ENCODE measurements at places on chromosomes 7 and 10. TPM values are rescaled to one million over a fixed set of nuclear protein-coding genes. Genes with fewer than 3 reads are reported as not detected.

- no peaks in the 10 kb centered on the region for H3K4me1 ChIP-seq
- no peak overlapping the region for H3K4me3 ChIP-seq
- H3K27ac ChIP-seq = no peak overlapping the region
Measured at GRCh38 chr7:34844936-34845665, 187.1 kb downstream of the NPSR1 start.

DNA sequence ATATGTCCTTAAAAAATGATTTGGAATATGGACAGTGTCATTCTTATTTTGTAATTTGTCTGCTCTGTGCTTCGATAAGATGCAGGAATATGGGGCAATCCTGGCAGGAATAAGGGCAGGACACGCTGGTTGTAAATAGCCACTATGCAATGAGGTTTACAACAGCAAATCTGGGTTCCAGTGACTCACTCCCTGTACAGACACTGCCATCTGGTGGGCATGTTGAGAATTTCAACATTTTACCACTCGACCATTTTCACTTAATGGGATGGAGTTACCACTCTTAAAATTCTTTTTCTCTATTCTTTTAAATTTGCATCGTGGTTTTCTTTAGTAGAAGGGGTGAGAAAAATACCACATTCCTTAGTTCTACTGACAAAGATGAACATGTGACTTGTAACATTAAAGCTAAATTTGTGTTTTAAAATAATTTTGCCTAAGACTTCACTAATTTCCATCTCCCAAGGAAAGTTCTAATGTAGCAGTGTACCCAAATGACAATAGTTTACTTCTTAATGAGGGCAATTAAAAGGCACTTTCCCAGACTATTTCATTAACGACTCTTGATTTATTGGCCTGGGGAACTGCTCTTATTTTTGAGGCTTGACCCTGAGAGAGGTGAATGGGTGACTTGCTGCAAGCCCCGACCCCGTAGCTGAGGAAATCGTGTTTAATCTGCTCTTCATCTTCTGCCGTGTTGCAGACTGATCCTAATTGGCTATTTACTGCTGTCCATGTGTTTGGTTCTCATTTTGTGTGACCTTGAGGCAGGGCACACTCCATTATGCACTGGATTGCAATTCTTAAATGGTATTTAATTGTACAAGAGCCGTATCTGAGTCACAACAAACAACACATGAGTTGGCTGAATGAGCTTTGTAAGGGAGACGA lies 173.6 kb upstream of the IMMP2L start:
- DNase-seq = peak; percentile 34
- peaks cover 8% of the 10 kb centered on the region for H3K27me3 ChIP-seq
- no peak overlapping the region for H3K4me3 ChIP-seq
- no peaks in the 10 kb centered on the region for H3K36me3 ChIP-seq

GRCh38 chr10:50605269-50605950 lies 18.3 kb downstream of the SGMS1 start:
- no peak overlapping the region for H3K4me3 ChIP-seq
- no peaks in the 10 kb centered on the region for H3K27me3 ChIP-seq
- H3K27ac ChIP-seq = no peak overlapping the region

GRCh38 chr10:48670978-48671913 lies 13.4 kb upstream of the WDFY4 start:
- H3K27ac ChIP-seq = peak overlapping the region; percentile 100
- no peaks in the 10 kb centered on the region for H3K36me3 ChIP-seq
- H3K4me3 ChIP-seq = peak overlapping the region; percentile 88
- DNase-seq = peak; percentile 97
- no peaks in the 10 kb centered on the region for H3K27me3 ChIP-seq
- H3K4me1 ChIP-seq = peaks cover 59% of the 10 kb centered on the region

- no peak overlapping the region for H3K27ac ChIP-seq
- H3K4me3 ChIP-seq = no peak overlapping the region
- H3K4me1 ChIP-seq = peaks cover 8% of the 10 kb centered on the region
- no peaks in the 10 kb centered on the region for H3K36me3 ChIP-seq
Measured at GRCh38 chr7:42022056-42022455, 215.0 kb downstream of the GLI3 start.

DNA sequence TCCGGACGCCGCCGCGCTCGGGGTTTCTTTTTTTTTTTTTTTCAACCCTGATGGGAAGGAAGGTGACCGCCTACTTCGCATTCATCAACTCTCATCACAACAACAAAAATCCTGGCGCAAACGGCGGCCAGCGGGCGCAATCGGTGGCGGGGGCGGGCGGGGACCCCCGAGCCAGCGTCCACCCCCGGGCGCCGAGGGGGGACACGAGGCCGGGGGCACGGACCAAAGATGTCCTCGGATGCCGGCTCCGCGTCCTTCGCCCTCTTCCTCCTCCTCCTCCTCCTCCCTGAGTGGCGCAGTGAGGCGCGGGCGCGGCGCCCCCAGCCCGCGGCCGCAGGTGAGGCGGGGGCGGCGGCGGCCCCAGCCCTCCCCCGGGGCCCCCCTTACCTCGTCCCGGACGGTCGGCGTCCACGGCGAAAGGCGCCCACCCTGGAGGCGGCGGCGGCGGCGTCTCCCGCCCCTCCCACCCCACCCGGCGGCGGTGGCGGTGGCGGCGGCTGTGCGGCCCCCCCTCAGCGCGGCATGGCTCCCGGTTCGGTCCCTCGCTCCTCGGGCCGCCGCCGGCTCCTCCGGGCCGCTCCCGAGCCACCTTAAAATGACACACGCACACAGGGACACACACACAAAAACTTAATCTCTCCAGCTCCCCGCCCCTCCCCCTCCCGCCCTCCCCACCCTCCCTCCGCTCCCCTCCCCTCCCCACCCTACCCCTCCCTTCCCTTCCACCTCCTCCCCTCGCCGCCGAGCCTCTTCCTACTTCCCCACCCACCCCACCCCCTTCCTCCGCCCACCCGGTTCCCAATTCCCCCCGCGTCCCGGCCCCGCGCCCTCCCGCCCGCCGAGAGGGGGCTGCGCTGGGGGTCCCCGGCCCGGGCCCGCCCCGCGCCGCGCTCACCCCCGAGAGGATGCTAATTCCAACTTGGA lies at the start of gene CTBP2:
TSS of gene CTBP2 (minus strand) at position 632 of the 924 bp plus-strand sequence.
- H3K36me3 ChIP-seq = no peaks in the 10 kb centered on the region
- H3K4me1 ChIP-seq = peaks cover 6% of the 10 kb centered on the region
- H3K27me3 ChIP-seq = peaks cover 41% of the 10 kb centered on the region
- DNase-seq = no peak
- H3K27ac ChIP-seq = no peak within 1 kb of the TSS

- H3K27ac ChIP-seq = no peak overlapping the region
- peaks cover 38% of the 10 kb centered on the region for H3K27me3 ChIP-seq
- no peaks in the 10 kb centered on the region for H3K36me3 ChIP-seq
- DNase-seq = no peak
- H3K4me3 ChIP-seq = no peak overlapping the region
- no peaks in the 10 kb centered on the region for H3K4me1 ChIP-seq
Measured at GRCh38 chr7:123498601-123499000, 35.8 kb downstream of the IQUB start.

DNA sequence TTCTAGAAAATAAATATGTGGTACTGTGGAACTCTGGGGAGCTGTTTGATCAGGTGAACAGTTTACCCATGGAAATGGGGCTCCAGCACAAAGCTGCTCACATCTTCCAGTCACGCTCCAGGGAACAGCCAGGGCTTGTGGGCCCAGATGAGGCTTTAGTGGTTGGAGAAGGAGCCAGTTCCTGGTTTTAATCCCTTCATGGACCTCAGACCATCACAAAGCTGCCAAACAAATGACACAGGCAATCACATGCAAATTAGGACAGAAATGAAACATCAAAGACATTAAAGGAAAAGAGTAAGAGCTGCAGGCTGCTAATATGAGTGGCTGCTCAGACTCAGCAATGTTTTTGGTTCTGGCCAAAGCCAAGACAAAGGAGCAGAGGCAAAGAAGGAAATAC lies 2.2 kb upstream of the ATP6V0E2 start:
- peaks cover 32% of the 10 kb centered on the region for H3K4me1 ChIP-seq
- H3K27me3 ChIP-seq = no peaks in the 10 kb centered on the region
- no peak overlapping the region for H3K27ac ChIP-seq
- H3K4me3 ChIP-seq = no peak overlapping the region

GRCh38 chr10:80015911-80016830 lies 62.3 kb upstream of the TMEM254 start:
- DNase-seq = no peak
- H3K4me3 ChIP-seq = no peak overlapping the region
- H3K36me3 ChIP-seq = no peaks in the 10 kb centered on the region
- no peak overlapping the region for H3K27ac ChIP-seq
- H3K27me3 ChIP-seq = peaks cover 6% of the 10 kb centered on the region

DNA sequence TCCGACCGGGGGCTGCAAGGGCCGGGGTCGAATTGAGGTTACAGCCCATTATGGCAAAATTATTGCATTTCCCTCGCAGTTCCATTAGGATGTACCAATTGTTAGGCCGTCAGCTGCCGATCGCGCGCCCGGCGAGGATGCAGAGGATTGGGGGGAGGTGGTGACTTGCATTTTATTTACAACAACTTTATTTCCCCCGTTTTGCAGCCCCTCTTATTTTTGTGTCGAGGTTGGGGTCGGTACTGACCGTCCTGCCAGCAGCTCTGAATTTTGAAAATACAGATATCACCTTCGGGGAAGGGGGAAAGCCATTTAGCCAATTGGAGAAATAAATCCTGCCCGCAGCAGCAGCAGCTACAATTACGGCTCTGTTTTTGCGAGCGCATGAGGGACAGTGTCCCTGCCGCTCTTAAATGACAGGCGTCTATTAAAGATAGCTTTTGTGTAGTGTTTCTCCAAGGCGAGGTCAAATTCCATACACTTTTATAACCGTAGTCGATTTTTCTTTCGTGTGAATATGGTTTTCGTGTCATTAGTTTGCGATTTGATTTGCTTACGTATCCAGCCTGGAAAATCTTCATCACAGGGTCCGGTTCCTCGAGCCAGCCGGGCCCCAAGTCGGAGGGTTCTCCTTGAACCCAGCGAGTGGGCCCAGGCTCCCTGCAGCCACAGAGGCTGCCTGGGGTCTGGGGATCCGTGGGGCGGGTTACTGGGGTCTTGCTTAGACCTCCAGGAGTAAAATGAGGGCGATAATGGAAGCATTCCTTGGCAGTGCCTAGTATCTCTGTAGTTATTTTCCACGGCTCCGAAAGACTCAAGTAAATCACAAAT lies 684 bp upstream of the HOXA5 start:
- H3K36me3 ChIP-seq = peaks cover 13% of the 10 kb centered on the region
- H3K27ac ChIP-seq = peak overlapping the region; percentile 89
- H3K4me3 ChIP-seq = peak overlapping the region; percentile 74
- peaks cover 15% of the 10 kb centered on the region for H3K4me1 ChIP-seq
- H3K27me3 ChIP-seq = peaks cover 60% of the 10 kb centered on the region

- DNase-seq = no peak
- H3K4me1 ChIP-seq = peaks cover 11% of the 10 kb centered on the region
- H3K27me3 ChIP-seq = no peaks in the 10 kb centered on the region
- H3K27ac ChIP-seq = no peak overlapping the region
Measured at GRCh38 chr7:77238703-77239136, 39.1 kb upstream of the FGL2 start.

DNA sequence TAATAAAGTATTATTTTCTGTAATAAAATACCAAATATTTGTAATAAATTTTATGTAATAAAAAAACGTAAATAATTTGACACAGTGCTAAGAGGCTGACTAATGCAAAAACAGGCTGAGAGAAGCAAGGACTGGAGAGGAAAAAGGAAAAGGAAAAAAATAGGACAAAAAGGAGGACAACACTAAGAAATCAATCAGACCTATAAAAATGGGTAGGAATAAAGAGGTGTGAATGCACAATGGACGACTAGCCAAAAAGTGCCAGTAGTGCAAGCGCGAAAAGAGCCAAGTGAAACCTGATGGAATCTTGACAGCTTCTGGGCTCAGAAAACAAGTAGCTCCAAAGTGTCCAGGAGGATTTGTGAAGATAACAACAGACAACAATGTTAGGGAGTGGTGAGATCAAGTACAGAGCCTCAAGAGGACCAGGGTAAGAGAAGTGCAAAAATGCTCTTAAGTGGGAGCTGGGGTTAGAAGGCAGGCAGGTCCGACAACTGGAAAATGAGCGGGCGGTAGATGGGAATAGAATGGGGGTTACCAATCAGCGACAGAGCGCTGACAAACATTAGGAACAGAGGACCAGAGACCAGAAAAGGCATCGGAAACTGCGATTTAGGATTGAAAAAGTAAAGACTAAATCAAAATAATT lies 1.2 kb downstream of the BRAF start:
- H3K4me3 ChIP-seq = no peak overlapping the region
- no peaks in the 10 kb centered on the region for H3K27me3 ChIP-seq
- no peaks in the 10 kb centered on the region for H3K36me3 ChIP-seq
- H3K4me1 ChIP-seq = peaks cover 13% of the 10 kb centered on the region

- H3K36me3 ChIP-seq = no peaks in the 10 kb centered on the region
- H3K4me1 ChIP-seq = no peaks in the 10 kb centered on the region
- H3K27ac ChIP-seq = no peak overlapping the region
- no peak for DNase-seq
Measured at GRCh38 chr7:34675749-34676374, 17.8 kb downstream of the NPSR1 start.

GRCh38 chr7:25359471-25360059 lies 131.3 kb upstream of the NPVF start:
- H3K27me3 ChIP-seq = peaks cover 41% of the 10 kb centered on the region
- no peaks in the 10 kb centered on the region for H3K4me1 ChIP-seq
- DNase-seq = no peak
- H3K27ac ChIP-seq = no peak overlapping the region
- no peaks in the 10 kb centered on the region for H3K36me3 ChIP-seq

DNA sequence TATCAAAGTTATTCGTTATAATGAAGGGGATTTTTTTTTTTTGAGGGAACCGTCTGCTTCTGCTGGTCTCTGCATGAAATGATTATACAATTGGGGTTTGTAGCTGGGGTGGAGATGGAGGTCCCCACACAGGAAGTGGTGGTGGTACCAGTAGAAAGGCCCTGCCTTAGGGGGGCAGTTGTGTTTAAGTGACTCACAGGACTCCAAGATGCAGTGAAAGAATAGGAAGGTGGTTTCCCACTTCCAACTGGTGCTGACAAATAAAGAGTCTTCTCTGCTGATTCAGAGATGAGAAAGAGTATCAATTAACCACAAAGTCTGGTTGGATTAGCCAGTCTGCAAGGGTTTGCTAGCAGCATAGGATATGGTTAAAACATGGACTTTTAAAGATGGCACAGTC lies 376.0 kb downstream of the SORCS3 start:
- H3K4me3 ChIP-seq = no peak overlapping the region
- no peaks in the 10 kb centered on the region for H3K4me1 ChIP-seq
- H3K27ac ChIP-seq = no peak overlapping the region
- H3K36me3 ChIP-seq = no peaks in the 10 kb centered on the region
- H3K27me3 ChIP-seq = no peaks in the 10 kb centered on the region

The HHEX gene
- polyA plus RNA-seq = 208 TPM

The JAKMIP3 gene
- not detected for polyA plus RNA-seq

The CRTAC1 gene
- polyA plus RNA-seq = not detected

The SFTPA1 gene
- polyA plus RNA-seq = not detected

The TSPAN33 gene
- 92.8 TPM for polyA plus RNA-seq

The FBH1 gene
- 94.6 TPM for polyA plus RNA-seq

The MARVELD1 gene
- not detected for polyA plus RNA-seq

Measured in naive B cell (primary cell).